T-helper 22 cell (primary cell): ENCODE measurements at places on chromosomes 13 and 19.

GRCh38 chr19:1000095-1000494, at the start of gene GRIN3B:
TSS of gene GRIN3B (plus strand) at chr19:1000419. CDS start at chr19:1000438, 19 bp downstream.
- DNase-seq: peak; percentile 26

GRCh38 chr13:66076417-66076816, 1153.7 kb downstream of the PCDH9 start:
- DNase-seq: no peak

GRCh38 chr13:30027569-30028455, 177.4 kb upstream of the UBL3 start:
- no peak for DNase-seq

DNA sequence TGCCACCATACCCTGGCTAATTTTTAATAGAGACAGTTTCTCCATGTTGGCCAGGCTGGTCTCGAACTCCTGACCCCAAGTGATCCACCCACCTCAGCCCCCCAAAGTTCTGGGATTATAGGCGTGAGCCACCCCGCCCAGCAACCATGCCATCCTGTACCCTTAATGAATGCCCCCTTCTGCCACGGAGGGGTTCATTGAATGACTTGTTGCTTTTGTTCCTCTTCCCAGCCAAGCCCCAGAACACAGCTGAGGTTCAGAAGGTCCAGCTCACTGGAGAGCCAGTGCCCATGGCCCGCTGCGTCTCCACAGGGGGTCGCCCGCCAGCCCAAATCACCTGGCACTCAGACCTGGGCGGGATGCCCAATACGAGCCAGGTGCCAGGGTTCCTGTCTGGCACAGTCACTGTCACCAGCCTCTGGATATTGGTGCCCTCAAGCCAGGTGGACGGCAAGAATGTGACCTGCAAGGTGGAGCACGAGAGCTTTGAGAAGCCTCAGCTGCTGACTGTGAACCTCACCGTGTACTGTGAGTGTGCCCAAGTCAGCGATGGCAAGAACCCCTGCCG, 6.0 kb downstream of the PVR start:
- DNase-seq: no peak

GRCh38 chr19:4878491-4878968, 11.1 kb upstream of the PLIN3 start:
- no peak for DNase-seq

DNA sequence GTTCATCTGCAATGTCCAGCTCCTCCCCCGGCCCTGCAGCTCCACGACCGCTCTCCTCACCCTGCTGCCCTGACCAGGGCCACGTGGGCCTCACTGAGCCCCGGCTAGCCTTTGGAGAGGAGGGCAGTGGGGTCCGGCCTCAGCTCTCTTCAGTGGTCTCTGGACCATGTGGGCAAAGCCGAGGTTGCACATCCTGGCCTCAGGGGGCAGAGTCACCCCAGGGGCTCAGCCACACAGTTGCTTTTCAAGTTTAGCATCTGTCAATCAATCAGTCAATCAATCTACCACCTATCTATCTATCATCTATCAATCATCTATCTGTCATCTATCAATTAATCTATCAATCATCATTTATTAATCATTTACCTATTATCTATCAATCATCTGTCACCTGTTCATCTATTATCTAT, 3.0 kb upstream of the DIRAS1 start:
- DNase-seq: no peak

GRCh38 chr19:18397242-18398202, at the start of gene LRRC25:
TSS of gene LRRC25 (minus strand) at chr19:18397622. CDS start at chr19:18396963, 659 bp downstream.
- no peak for DNase-seq

DNA sequence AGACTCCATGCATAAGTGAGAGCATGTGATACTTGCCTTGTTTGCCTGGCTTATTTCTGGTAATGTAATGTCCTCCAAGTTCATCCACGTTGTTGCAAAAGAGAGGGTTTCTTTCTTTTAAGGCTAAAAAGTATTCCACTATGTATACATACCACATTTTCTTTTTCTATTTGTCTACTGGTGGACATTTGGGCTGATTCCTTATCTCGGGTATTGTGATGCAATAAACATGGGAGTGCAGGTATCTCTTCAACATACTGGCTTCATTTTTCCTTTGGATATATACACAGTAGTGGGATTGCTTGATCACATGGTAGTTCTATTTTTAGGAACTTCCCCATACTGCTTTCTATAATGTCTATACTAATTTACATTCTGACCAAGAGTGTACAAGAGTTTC, 49.6 kb upstream of the EBPL start:
- DNase-seq: no peak

DNA sequence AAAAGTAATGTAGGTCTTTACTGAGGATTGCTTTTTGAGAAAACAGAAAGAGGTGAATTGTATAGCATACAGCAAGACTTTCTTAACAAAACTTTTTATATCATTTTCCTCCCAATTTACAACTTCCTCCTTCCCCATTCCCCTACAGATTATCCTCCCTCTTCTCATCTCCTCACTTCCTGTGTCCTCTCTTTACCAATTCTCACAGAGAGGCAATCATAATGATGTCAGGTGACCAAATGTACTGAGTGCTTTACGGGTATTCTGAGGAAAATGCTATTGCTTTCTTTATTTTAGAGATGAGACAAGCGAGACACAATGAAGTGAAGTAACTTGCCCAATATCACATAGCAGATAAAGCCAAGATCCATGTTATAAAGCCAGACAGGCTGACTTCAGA, 1.7 kb upstream of the MTMR6 start:
- no peak for DNase-seq

GRCh38 chr19:976476-976875, 7.7 kb upstream of the WDR18 start:
- DNase-seq: no peak

- no peak for DNase-seq
Measured at GRCh38 chr13:98559169-98559568, 17.7 kb downstream of the STK24 start.

DNA sequence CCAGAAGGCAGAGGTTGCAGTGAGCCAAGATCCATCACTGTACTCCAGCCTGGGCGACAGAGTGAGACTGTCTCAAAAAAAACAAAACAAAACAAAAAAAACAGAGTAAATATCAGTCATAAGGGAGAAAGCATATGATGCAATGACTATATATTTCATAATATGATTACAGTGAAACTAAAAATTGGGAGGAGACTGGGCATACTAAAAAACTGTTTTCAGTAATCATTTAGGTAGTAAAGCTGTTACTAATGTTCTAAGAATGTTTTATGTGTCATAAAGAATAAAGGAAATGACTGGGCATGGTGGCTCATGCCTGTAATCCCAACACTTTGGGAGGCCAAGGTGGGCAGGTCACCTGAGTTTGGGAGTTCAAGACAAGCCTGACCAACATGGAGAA, 15.9 kb downstream of the ZNF573 start:
- DNase-seq: no peak
